ENCODE measurements at places on chromosomes 4 and X. TPM values are rescaled to one million over a fixed set of nuclear protein-coding genes. Genes with fewer than 3 reads are reported as not detected.

Gene TMEM156
- total RNA-seq = 0.17 TPM

Gene ADRA2C
- 0.09 TPM for total RNA-seq

Gene KIF4A
- total RNA-seq = 0.86 TPM

Gene RBM47
- total RNA-seq = 0.32 TPM

Gene PAGE4
- not detected for total RNA-seq

Gene DTHD1
- total RNA-seq = not detected

Gene GAGE2A
- total RNA-seq = not detected

Gene TAF1
- total RNA-seq = 46.5 TPM

Gene DHRSX
- 44.6 TPM for total RNA-seq

Gene PDK3
- total RNA-seq = 0.86 TPM

Gene DCHS2
- total RNA-seq = 0.09 TPM

Gene PDZD4
- under 0.01 TPM for total RNA-seq

Gene PRSS12
- 40.7 TPM for total RNA-seq

Gene PDLIM3
- 9.5 TPM for total RNA-seq

Gene NALF2
- total RNA-seq = not detected
